Colonic mucosa (tissue), 4 donors: ENCODE measurements at places on chromosomes 16 and 17. TPM values are rescaled to one million over a fixed set of nuclear protein-coding genes. Genes with fewer than 3 reads are reported as not detected.

Gene DUSP3
- 68.7 TPM for total RNA-seq

Gene CDK3
- total RNA-seq: 8.2 TPM

Gene BMERB1
- total RNA-seq: 9.1 TPM

- H3K4me1 ChIP-seq: no peaks in the 10 kb centered on the region
- peak overlapping the region; percentile 54 for H3K27ac ChIP-seq
- no peaks in the 10 kb centered on the region for H3K27me3 ChIP-seq
- no peaks in the 10 kb centered on the region for H3K36me3 ChIP-seq
- H3K4me3 ChIP-seq: peak overlapping the region; percentile 96
Measured at GRCh38 chr17:30292286-30292858, 628 bp upstream of the BLMH start.

DNA sequence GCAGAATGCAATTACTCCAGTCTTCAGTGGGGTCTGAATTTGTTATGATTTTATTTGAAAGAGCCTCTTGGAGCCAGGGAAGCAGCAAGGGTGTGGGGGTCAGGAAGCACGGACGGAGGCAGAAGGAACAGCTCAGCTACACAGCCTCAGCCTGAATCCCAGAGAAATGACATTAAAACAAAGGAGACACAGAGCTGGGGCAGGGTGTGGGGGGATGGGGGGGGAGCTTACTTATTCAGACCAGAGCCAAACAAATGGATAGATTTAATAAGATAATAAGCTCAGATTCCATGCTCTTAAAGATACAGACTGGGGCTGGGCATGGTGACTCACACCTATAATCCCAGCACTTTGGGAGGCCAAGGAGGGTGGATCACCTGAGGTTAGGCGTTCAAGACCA, 195.3 kb downstream of the ZNF423 start:
- H3K27ac ChIP-seq: no peak overlapping the region
- DNase-seq: no peak
- no peaks in the 10 kb centered on the region for H3K4me1 ChIP-seq
- H3K27me3 ChIP-seq: no peaks in the 10 kb centered on the region

GRCh38 chr17:57282296-57282695, 26.0 kb downstream of the MSI2 start:
- no peak overlapping the region for H3K27ac ChIP-seq
- H3K4me1 ChIP-seq: no peaks in the 10 kb centered on the region
- H3K27me3 ChIP-seq: no peaks in the 10 kb centered on the region
- H3K4me3 ChIP-seq: no peak overlapping the region
- no peak for DNase-seq

DNA sequence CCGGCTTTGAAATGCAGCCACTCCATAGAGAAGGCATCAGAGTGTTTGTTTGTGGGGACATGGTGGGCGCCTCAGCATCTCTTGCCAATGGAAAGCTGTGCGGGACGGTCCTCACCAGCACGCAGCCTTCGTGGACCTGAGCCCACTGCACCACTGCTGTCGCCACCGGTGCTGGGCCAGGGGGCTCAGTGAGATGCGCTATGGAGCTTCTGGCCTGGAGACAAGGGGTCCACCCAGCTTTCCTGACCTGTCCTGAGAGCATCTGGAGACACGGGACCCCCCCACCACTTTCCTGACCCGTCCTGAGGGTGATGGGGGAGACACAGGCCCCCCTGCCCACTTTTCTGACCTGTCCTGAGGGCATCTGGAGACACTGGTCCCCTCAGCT, 79.4 kb downstream of the LMF1 start:
- no peaks in the 10 kb centered on the region for H3K36me3 ChIP-seq
- H3K27me3 ChIP-seq: no peaks in the 10 kb centered on the region
- DNase-seq: no peak
- H3K4me1 ChIP-seq: no peaks in the 10 kb centered on the region

- no peak overlapping the region for H3K4me3 ChIP-seq
- H3K27me3 ChIP-seq: no peaks in the 10 kb centered on the region
Measured at GRCh38 chr16:4682616-4683254, 10.6 kb upstream of the NUDT16L1 start.
